ENCODE measurements at places on chromosomes 1 and 21.

DNA sequence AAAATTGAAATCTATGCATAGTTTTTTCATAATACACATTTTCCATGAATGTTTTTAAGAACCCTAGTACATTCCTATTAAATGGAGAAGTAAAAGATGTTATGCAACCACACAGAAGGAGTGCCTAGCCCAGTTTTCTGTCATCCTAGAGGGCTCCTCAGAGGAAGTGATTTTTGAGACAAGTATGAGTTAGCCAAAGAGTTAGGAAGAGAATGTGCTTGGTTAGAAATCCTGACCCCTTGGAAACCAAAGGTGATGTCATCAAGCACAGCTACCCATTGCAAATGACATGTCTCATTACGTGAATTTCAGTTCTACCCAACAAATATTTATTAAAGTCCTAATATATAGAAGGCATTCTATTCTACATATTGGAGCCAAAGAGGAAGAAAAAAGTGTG lies 88.9 kb upstream of the TNFSF4 start:
- DNase-seq: peak; percentile 78

- DNase-seq: peak; percentile 41
Observed at GRCh38 chr1:66295803-66296202, 238.2 kb upstream of the SGIP1 start.

DNA sequence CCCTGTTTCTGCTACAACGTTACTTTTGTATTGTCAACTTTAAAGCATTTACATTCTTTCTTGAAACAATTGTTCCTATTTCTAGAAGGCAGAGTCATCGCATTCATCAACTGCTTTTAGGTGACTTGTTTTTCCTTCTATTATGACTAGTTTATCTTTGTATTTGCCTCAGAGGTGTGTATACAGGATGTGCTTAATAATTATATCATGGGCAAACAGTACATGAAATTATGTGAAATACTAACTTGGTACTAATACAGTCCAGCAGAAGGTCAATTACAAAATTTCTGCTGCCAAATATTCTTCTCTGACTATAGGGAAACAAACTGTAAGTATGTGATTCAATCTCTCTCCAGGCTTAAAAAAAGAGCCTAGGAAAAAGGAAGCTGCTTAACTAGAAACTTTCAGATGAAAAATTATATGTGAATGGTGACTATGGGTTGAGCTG lies 101.6 kb downstream of the C4BPA start:
- peak; percentile 24 for DNase-seq

DNA sequence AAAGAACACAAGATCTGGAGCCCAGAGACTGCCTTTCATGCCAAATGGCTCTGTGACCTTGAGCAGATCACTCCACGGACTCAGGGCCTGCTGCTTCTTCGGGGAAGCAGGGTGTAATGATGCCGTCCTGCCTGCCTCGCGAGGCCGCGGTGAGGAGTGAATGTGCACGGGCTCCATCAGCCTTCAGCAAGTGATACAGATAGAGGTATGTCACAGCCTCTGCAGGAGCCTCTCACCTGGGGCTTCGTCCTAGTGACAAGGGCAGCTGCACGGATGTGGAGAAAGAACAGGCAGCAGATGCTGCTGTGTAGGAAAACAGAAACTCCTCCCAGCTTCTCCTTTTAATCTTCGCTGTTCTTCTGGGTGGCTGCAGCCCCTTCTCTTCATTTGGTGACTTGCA lies 127.5 kb downstream of the KCNN3 start:
- DNase-seq: no peak

DNA sequence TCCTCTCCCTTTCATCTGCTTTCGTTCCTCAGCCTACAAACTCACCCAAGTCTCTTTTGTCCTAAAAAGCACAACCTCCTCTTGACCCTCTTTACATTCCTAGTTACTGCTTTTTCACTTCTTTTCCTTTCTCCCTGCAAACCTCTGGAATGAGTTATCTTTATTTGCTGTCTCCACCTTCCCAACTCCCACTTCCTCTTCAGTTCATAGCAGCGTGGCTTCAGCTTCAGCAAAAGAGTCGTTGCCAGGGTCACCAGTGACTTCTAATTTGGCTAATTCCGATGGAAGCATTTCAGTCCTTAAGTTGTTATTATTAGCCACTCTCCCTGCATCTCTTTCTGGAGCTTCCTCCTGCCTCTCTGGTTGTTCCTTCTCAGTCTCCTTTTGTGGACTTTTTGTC lies 6.2 kb upstream of the TMEM54 start:
- no peak for DNase-seq

DNA sequence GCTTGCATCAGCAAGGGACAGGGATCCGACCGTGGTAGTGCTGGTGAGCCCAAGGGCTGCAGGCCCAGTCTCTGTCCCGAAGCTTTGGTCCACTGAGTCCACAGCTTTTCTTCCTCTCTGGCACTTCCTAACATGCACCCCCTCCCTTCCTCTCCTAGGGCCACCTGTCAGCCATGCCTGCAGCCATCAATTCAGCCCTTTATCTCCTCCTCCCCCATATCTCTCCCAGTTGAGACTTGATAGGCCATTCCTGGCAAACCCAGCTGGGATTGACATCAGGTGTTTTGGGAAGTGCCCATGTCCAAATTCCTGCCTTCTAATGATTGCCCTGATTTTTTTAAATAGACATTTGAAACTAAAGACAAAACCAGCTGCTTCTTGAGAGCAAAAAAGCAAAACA lies 25.6 kb downstream of the HLX start:
- no peak for DNase-seq

- peak; percentile 20 for DNase-seq
Observed at GRCh38 chr1:28518745-28519341, 13.0 kb downstream of the RCC1 start.

- DNase-seq: no peak
Observed at GRCh38 chr21:31195334-31196015, 148.6 kb downstream of the TIAM1 start.

GRCh38 chr1:12618965-12619791 lies 1.2 kb upstream of the DHRS3 start:
- DNase-seq: peak; percentile 79

DNA sequence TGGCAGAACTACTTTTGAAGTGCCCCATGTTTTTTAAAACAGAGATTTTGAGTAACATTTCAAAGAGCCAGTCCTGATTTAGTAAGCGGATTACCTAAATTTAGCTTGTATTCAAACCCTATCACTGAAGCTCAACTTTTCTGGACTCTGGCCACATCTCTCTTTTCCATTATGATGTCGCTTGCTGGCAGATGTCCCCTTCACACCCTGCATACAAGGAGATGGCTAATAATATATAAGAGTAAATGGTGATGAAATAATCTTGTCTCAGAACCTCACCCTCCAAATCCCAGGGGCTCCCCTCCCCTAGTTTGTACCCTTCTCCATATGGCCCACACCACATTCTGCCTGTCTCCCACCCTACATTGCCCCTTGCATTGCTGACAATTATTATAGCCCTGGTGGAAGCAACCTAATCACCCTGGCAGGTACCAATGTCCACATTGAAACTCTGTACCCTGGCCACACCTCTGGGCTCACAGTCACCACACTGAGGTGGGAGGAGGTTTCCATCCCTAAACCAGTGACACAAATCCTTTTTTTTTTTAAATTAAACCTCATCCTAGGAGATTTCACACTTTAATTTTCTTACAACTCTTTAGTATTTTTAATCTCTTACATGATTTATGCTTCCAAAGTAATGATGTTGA lies 106.0 kb upstream of the SYT6 start:
- DNase-seq: no peak

- DNase-seq: no peak
Observed at GRCh38 chr1:3479511-3480368, 25.3 kb downstream of the ARHGEF16 start.

GRCh38 chr1:115771847-115772457 lies 3.4 kb upstream of the CASQ2 start:
- DNase-seq: peak; percentile 68

DNA sequence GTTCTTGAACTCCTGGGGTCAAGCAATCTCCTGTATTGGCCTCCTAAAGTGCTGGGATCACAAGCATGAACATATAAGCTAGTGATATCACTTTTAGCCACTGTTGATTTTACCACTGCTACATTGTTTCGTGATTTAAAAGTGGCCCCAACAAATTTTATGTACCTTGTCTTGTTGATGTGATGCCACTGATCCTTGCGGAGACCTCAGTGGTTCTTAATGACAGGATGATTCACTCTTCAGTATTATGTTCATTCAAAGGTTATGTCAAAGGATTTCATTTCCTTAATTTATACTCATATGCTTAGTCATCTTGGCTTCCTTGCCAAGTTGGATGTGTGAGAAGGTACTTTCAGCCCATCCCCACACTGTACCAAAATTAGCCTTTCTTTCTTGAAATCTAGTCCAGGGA lies 12.1 kb downstream of the PRKACB start:
- peak; percentile 81 for DNase-seq

GRCh38 chr1:24875257-24875656 lies 54.8 kb downstream of the RUNX3 start:
- no peak for DNase-seq

DNA sequence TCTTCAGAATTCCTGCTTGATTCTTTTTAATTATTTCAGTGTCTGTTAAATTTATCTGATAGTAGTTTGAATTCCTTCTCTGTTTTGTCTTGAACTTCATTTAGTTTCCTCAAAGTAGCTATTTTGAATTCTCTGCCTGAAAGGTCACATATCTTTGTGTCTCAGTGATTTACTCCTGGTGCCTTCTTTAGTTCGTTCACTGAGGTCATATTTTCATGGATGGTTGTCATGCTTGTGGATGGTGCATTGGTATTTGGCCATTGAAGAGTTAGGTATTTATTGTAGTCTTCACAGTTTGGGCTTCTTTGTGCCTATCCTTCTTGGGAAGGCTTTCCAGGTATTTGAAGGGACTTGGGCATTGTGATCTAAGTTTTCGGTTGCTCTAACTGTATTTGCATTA lies 267.9 kb downstream of the HHAT start:
- no peak for DNase-seq

- DNase-seq: peak; percentile 34
Observed at GRCh38 chr1:218344814-218345672, at the start of gene TGFB2. TGFB2 (plus strand) TSS chr1:218345336; CDS start chr1:218346702, 1,366 bp downstream.

DNA sequence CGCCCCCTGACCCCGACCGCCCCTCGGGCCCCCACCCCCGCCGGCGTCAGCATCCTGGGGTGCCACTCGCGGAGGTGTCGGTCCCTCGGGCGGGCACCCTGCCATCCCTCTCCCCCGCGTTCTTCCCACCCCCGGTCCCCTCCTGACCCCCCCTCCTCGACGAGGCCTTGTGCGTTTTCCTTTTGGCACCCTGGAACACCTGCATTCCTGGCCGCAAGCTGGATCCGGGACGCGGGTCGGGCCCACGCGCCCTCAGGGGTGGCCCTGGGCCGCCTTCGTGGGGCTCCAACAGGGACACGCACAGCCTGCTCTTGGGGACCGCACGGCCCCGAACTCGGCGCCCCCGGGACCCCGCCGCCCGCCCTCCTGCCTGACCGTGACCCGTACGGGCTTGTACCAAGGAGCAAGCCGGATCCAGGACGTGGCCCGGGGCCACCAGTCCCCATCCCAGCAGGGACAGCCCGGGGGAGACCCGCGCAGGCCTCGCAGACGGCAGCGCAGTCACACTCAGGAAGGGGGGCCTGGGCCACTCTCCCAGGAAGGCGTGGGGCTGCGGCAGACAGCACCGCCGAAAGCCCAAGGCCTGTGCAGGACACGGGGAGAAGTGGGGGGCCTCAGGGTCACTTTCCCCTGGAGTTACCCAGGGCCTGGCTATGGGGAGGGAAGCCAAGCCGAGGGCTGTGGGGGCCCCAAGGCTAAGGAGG lies 579 bp upstream of the SLC19A1 start:
- no peak for DNase-seq

DNA sequence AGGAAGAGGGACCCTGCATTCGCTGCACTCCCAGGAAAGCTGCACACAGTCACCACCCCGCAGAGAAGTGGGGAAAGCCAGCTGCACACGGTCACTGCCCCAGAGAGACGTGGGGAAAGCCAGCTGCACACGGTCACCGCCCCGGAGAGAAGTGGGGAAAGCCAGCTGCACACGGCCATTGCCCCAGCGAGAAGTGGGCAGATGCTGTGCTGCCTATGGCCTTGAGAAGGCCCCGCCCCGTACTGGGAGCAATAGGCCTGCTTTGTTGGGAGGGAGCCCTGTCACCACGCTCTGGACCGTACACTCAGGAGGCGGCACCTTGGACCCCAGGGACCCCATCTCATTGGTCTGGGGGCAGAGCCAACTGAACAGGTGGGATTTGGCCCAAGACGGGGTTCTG lies 4.3 kb upstream of the GPR153 start:
- no peak for DNase-seq

GRCh38 chr1:199490769-199491527 lies 536.6 kb upstream of the NR5A2 start:
- no peak for DNase-seq

DNA sequence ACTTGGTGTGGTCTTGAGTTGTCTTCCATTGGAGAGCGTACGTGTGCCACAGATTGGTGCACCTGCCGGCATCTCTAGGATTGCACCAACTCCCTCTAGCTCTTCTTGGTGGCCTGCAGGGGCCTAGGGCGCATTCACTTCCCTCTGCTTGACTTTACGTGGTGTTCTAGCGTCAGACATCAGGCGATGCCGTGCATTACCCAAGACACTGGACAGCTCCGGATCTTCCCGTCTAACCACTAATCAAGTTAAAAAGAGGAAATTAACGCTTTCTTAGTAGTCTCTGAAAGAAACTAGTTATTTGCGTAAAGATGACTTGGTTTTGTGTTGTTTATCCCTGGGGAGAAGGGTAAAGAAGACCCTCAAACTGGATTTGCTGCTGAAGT lies 510 bp upstream of the IL10RB start:
- peak; percentile 99 for DNase-seq

DNA sequence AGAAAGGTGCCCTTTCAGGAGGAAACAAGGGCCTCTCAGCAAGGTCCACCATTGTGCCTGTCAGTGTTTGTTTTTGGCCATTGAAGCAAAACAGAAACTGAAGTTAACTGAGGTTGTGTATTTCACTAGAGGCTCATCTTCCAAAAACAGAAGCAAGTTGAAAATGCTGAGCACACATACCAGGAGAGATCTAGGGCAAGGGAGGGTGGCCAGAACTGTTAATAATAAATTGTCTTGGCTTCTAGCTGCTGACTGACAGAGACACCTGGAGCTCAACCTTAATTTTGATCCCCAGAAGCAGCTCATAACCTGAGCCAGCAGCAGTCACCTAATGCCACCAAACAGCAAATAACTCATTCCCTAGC lies 5.2 kb downstream of the AGMAT start:
- DNase-seq: no peak

All from CD14-positive monocyte (primary cell).